ENCODE measurements at places on chromosomes 6 and 20.

DNA sequence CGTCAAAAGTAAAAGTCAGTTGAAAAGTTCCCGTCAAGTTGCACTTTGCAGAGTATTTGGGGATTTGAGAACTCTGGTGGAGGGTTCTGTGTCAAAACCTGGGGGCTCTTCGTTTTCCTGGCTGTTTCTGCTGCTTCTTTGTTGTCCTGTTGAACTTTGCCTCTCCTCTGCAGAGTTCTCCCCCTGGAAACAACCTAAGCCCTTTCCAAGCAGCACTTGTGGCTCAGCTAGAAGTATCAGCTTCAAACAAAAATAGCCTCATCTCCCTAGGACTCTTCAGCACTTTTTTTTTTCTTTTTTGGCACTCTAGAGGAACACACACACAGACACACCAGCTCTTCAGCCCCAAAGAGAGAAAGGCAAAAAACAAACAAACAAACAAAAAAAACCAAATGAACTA is at the start of gene TRDN:
TSS of gene TRDN (minus strand) at position 169 of the 400 bp plus-strand sequence. CDS start 175 bp downstream, outside the sequence.
- no peak for DNase-seq

DNA sequence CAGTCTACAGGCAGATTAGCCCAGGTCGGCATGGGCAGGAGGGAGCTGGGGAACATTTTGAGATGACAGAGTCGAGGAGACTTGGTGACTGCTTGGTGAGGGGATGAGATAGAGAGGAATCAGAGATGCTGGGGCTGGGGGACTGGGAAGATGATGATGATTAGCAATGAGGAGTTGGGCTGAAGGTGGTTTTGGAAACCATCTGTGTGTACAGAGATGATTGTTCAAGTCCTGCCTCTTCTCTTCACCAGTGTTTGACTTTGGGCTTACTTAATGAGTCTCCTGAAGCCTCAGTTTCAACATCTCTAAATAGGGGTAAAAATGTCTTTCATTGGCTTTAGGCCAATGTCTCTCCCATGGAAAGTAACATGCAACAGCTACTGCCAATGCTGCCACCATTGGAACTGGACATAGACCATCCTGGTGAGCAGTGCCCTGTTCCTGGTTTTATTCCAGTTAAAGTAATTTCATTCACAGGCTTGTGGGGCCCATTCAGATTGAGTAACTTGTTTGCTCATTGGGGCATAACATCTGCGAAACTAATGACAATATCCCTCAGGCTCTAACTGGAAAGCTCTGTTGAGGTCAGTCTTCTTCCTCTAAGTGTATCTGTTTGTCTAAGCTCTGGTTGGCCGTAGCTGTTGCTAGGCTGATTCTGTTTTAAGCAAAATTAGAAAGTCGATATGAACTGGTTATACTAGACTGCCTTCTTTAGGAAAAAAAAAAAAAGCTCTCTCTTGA is 99.1 kb downstream of the ARMC2 start:
- no peak for DNase-seq

DNA sequence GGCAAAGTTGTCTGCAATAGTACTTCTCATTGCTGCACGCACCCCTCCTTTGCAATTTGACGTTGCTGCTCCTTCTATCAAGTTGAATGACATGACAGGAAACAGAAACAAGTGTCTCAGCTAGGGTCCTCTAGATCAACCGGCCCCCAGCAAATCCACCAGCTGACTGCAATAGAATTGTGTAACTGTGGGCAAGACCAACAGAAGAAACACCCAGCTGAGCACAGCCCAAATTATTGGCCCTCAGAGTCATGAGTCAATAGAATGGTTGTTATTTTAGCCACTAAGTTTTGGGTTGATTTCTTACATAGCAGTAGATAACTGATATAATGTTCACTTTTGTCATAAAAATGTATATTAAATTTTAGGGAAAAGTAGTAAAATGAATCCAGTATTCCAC is 202.7 kb downstream of the MAFB start:
- DNase-seq, result no peak

DNA sequence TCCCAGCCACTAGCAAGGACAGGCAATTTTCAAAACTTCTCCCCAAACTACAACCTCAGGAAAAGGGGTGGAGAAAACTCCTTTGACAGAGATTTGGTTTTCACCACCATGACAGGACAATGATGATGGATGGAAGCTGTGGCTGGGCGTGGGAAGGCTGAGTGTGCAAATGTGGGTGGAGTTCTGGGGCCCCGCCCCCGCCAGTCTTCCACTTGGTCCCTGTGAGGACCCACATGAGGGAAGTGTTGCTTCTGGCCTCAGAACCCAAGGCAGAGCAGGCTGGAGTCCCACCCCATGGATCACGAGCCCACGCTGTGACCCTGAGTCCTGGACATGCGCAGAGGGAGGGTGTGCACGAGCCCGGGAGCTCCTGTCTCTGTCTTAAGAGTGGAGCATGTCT is 21.5 kb upstream of the MRGBP start:
- no peak for DNase-seq
